ENCODE measurements at places on chromosomes 12 and 14.

DNA sequence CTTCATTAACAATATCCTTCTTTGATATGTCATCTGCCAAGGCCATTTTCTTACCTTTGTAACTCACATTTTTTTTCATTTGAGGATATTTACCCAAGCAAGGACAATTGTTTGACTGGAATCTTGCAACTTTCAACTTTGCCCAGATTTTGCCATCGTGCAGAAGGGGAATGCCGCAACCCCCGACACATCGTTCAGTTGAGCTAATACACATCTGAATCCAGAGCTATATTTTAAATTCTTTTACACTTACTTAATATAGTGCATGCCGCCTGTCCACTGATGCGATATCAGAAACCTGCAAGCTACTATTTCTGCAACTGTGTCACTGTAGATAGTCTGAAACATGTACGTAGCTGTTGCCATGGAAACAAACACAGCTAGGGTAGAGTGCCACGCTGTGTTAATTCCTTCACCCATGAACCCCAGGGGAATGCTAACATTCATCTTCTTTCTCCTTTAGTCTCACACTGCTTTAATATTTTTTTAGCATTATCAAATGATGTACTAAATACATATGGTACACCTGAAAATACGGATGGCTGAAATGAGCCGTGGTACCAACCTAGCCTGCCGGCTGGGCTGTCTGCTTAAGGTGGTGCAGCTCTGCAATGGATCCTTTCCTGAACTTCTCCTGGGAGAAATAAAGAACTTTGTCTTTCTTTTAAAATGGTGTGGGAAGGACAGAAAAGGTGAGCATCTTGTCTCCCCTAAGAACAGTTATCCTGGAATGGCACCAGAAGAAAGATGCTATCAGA is 77.0 kb upstream of the FOXN3 start:
- no peak for DNase-seq

- peak; percentile 15 for DNase-seq
Measured at GRCh38 chr12:122190842-122191668, 8.1 kb downstream of the LRRC43 start.

DNA sequence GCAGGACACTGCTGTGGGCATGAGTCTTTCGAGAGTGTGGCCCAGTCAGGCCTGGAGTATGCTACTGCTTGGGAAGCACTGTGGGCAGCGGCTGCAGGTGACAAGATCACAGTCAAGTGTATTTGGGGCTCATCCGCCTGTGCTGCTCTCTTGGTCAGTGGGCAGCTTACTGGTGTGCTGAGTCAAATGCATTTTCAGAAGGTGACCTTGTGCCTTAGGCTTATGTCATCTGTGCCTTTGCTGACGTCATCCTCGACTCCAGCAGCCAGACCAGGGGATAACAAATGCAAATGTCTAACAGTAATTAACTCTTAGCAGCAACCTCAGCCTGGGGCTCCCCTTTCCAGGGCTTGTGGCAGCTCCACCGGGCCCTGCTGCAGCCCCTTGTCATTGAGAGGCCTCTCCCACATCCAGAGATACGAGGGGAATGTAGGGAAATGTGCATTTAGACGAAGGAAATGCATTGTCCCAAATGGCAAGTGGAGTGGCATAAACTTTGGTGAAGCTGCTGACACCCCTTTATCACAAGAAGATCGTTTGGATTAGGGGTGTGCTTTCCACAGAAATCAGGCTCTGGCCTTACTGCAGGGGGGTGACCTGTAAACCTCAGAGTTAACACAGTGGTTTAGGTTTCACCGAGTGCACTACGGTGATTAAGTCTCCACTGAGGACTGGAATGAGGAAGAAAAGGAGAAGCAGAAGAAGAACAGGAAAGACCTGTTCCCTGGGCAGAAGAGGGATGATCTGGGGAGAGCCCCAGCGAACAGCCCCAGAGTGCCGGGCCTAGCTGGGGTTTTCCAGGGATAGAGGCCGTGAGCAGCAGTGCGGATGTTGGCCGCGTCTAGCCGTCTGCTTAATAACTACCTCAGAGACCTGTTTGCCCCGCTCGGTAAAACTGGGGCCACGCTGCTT is 39.7 kb downstream of the PSMA6 start:
- no peak for DNase-seq

DNA sequence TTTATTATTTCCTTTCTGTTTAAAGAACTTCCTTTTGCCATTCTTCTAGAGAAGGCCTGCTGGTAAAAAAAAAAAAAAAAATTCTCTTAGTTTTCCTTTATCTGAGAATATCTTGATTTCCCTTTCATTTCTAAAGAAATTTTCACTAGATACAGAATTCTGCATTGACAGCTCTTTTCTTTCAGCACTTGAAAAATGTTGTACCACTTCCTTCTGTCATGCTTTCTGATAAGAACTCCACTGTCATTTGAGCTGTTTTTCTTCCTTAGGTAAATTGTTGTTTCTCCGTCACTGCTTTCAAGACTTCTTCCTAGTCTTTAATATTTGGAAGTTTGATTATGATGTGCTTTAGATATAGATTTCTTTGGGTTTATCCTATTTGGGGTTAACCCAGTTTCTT is 113.6 kb upstream of the BTG1 start:
- DNase-seq: no peak

DNA sequence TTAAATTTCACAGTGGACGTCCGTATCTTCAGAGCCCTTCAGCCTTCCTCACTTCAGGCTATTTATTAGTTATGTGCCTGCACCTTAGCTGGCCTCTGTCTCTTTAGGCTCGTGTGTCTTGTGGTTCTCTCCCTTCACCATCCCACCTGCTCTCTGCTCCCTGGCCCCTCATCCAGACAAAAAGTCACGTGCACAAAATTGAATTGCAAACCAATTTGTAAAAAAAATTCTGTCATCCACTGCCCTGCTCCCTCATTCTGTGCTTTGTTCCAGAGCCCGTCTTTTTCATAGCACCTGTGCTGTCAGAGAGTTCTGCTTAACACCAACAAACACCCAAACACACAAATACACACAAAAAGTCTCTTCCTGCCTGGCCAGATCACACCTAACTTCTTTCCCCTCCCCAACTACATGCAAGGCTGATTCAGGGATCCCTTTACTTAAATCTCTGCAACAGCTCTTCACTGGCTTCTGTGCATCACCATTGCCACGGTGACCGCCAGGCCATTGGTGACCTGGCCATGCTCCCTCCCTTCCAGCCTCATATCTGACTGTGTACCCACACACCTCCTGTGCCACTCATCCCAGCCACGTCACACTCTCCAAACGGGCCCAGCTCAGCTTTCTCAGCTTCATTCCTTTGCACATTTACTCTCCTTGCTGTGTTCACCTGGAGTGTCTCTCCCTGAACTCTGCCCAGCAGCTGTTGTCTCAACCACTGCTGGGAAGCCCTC is 205.7 kb downstream of the TTC8 start:
- DNase-seq: no peak

DNA sequence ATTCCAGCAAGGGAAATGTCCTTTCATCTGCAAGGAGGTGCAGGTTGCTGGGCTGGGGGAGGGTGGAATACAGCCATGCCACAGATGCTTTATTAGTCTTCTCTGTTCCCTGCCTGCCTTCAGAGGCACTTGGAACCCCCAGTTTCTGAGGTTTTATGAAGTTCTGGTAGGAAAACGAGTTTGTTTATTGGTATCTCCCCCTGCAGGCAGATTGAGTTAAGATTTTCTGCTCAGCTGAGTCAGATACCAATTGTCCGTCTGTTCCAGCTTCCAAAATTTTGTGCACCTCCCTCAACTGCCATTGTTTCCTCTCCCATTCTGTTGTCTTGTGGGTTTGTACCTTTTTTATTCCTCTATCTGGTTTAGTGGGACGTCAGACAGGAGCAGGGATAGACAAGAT is 155.6 kb downstream of the ETV6 start:
- no peak for DNase-seq

DNA sequence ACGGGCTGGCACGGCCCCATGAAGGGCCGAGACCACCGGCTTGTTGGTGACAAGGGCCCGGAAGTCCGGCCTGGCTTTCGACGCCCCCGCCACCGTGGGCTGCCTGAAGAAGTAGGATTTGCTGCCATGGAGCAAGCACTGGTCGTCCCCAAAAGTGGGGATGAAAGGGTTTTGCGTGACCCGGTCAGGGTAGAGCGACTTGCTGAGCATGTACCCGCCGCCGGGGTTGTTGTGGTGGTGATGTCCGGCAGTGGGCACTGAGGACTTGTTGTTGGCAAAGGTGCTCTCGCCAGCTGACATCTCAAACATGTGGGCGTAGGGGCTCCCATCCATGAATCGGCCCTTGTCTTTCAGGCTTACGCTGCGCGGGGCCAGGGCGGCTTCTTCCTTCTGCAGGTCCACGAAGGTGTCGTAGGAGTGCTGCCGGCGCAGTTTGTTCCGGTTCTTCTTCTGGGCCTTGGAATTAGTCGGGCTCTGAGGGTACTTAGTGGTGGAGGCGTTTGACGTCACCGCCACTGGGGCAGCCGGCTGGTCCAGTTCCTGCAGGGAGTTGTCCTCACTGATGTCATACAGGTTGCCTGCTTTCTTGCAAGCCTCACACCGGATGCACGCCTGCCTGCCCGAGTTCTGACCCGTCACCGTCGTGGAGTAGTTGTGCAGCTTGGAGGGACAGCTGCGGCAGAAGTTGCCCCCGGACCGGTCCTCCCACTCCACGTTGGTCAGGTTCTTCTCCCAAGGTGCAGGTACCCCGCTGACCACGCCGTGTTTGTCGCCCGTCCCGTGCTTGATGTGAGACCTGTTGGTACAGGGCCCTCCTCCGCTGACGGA is 366.6 kb downstream of the EMP1 start:
- DNase-seq: no peak

GRCh38 chr14:86714153-86714552 is 1184.2 kb downstream of the FLRT2 start:
- DNase-seq: no peak

GRCh38 chr12:22656376-22656775 is 31.4 kb downstream of the ETNK1 start:
- DNase-seq: no peak

DNA sequence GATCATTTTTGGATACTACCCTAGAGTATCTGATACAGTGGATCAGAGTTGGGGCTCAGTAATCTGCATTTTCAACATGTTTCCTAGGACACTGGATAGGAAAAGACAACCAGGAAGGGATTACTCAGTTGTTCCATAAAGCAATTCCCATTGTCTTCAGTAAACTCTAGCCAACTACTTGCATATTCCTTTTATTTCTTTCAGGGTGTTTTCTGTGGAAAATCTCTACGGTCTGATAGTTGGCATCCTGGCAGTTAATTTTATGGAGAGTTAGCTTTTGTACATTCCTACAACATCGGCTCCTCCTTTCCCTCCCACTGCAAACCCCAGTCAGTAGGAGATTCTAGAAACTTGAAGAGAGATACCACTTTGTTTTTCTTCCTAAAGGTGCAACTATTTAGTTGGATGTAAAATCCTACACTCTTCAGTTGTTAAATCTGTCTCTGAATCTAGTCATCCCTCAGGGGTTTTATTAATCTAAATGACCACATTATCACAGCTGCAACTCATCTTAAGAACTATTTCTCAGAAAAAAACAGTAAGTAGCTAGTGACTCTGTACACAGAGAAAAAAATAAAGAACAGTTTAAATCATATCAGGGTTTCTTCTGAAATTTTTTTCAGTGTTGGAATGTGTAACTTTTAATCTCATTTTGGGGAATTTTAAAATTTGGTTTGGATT is 103.9 kb downstream of the PDE3A start:
- DNase-seq: no peak

- no peak for DNase-seq
Measured at GRCh38 chr12:81974762-81975161, 215.6 kb upstream of the PPFIA2 start.

DNA sequence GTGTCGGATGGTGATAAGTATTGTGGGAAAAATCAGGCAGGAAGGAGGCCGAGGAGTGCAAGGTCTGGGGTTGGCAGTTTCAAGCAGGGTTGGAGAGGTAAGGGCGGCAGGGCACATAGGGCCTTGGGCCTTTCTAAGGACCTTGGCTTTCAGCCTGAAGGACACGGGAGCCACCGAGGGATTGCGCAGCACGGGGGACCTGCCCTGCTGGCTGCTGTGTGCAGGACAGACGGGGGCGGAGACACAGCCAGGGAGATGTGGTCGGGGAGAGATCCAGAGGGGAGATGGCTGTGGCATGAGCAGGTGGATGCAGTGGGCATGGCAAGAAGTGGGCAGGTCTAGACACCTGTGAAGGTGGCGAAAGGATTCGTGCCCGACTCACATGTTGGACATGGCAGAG is 14.7 kb downstream of the OTUB2 start:
- no peak for DNase-seq

- DNase-seq: no peak
Measured at GRCh38 chr14:98726585-98727405, 545.2 kb downstream of the BCL11B start.

- DNase-seq: no peak
Measured at GRCh38 chr14:72236629-72237028, 304.4 kb downstream of the RGS6 start.

DNA sequence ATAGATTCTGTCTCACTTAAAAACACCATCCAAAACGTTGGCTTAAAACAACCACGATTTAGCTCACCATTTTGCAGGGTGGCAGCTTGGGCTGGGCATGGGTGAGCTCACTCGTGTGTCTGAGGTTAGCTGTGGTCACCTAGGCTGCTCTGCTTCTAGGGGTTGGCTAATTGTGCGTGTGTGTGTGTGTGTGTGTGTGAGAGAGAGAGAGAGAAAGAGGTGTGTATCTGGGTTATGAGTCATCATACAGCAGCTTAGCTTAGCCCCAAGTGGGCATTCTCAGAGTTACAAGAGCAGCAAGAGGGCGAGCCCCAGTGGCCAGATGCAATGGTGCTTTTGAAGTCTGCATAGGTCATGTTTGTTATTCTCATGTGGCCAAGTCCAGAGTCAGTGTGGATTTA is 6.0 kb downstream of the FBXW8 start:
- DNase-seq: peak; percentile 65

DNA sequence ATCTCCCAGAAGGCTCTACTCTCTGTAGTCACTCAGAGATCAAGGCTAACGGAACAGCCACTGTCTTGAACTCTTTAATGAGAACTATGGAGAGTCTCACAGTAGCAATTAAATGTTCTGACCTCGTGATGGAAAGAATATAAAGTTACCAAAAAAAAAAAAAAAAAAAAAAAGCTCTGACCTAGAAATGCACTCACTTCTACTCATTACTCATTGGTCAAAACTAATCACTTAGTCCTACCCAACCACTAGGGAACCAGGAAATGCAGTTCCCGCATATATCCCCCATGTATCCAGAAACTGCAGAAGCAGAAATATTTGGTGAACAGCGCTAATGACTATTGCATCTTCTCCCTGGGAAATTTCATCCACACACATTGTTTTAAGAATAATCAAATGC is 29.5 kb upstream of the C12orf76 start:
- DNase-seq: no peak

DNA sequence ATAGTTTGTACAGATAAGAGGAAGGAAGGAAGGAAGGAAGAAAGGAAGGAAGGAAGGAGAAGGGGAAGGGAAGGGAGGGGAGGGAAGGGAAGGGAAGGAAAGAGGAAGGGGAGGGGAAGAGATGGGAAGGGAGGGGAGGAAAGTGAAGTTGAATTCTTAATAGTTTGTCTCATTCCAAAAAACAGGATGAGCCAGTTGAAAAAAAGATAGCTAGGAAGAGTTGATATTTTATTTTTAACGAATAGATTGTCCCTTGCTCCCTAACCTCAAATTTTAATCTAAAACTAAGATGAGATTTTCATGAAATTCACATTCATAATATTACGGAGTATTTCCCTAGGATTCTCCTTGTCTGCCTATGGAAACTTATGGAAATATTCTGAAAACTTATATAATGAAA is 80.7 kb downstream of the ZFC3H1 start:
- DNase-seq: no peak

- peak; percentile 81 for DNase-seq
Measured at GRCh38 chr12:114903083-114903691, 219.2 kb upstream of the TBX3 start.

All from AG04450 (cell line).